Urothelium cell line (cell line): ENCODE measurements at places on chromosomes 5 and 9.

DNA sequence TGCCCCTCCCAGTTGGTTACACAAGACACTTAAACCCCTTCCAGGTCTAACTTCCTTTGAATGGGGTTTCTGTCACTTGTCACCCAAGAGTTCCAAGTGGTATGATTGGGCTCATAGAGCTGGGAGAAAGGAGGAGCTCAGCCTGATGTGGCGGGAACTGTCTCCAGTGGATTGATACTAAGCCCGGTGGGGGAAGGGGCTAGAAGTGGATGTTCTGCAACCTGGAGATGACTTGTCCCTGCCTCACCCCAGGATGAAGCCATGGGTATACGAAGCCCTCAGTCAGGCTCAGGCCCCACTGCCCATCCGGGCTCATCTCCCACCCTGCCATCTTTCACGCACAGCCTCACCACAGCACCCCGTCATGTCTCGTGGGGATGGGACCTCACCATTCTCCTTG is 203.9 kb downstream of the CDK5RAP2 start:
- DNase-seq = no peak

- DNase-seq = peak; percentile 29
These were observed 33.4 kb upstream of the ADAMTS2 start for GRCh38 chr5:179378441-179379271.

- DNase-seq = peak; percentile 100
These were observed at the start of gene TENT4A for GRCh38 chr5:6713274-6714225. Gene TENT4A, plus strand, starts transcription at chr5:6713432. Its CDS starts 552 bp downstream, at chr5:6713984.

- no peak for DNase-seq
These were observed 17.3 kb downstream of the ALDH1A1 start for GRCh38 chr9:72935595-72935994.

DNA sequence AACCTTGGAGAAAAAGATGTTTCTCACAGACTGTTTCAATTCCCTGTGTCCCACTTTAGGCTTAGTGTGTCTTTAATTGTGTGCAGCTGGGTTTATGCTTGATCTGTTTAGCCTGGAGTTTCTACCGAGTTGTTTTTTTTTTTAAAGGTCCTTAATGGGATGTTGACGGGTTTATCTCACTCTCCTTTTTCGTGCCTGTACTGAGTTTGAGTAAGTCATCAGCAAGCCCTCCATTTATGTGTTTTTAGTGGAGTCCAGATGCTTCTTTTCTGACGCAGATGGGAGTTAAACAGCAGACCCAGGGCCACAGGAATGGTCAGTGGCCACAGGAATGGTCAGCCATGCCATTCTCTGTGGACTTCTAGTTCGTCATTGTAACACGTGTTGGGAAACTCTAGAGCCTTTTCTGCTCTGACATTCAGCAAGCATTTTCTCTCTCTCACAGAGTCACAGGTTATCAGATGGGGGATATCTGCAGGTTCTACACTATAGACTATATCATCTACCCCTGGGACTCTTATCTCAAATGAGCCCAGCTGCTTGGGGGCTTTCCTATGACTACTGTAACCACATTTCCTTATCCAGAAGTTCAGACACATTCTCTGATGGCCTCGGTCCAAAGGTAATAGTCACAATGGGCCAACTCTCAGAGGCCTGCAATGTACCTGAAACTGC is 190.5 kb downstream of the TTLL11 start:
- no peak for DNase-seq

- DNase-seq = no peak
These were observed 49.3 kb downstream of the F2R start for GRCh38 chr5:76765249-76765648.

GRCh38 chr9:136875155-136875554 is 9.0 kb upstream of the EDF1 start:
- no peak for DNase-seq

DNA sequence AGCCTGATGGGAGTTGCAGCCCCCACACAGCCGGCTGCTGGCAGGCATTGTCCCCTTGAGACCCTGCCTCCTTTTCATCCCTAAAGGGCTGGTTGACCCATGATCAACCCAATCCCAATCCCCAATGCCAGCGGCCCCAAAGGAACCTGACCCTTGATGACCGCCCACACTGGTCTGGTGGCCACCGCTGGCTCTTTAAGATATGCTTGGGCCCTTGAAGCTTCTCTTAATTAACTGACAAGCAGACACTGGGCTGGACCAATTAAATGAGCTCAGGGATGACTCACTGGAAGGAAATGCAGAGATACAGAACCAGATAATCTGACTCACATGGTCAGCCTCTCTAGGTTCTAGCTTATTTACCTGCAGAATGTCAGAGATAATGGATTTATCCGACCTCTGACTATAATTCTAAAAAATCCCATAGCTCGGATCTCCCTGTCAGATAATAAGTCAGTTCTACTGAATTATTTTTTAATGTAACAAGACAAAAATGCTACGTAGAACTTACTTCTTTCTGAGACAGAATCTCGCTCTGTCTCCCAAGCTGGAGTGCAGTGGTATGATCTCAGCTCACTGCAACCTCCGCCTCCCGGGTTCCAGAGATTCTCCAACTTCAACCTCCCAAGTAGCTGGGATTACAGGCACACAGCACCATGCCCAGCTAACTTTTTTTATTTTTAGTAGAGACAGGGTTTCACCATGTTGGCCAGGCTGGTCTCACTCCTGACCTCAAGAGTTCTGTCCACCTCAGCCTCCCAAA is 11.1 kb upstream of the MLANA start:
- DNase-seq = peak; percentile 67

DNA sequence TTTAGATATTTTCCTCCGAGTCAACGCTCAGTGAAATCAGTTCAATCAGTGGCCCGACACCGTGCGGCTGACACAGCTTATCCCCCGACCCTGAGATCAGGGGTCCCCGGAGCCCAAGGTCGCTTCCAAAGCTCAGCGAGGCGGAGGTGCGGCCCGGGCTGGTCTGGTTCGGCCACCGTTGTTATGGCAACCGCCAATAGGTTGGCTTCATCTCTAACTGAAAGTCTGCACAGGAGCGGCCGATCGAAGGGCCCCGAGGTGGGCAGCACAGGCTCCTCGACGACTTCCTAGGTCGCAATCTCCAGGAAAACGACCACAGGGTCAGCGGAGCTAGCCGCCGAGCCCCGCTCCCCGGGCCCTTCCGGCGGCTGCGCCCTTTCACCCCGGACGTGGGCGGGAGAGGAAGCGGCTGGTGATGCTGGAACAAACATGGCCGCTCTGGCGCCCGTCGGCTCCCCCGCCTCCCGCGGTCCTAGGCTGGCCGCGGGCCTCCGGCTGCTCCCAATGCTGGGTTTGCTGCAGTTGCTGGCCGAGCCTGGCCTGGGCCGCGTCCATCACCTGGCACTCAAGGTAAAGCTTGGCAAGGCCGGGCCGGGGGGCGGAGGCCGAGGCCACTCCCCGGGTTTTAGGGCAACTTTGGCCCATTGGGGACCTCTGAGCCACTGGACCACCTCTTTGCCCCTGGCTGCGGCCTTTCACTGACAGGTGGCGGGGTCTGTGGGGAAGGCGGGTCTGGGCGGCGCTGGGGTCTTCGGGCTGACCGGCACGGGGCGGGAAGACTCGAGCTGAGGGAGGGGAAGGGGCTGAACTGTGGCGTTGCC is at the start of gene GPR107:
GPR107 (plus strand) TSS at position 403 of the 821 bp plus-strand sequence; CDS start at position 430, 27 bp downstream.
- peak; percentile 93 for DNase-seq

GRCh38 chr5:28542987-28543386 is 1504.6 kb upstream of the CDH9 start:
- peak; percentile 38 for DNase-seq
